Fibroblast of skin of right biceps (primary cell): ENCODE measurements at places on chromosomes 12 and 14.
A peak's percentile ranks its signal among the peaks of the same experiment; 100 is the strongest.

DNA sequence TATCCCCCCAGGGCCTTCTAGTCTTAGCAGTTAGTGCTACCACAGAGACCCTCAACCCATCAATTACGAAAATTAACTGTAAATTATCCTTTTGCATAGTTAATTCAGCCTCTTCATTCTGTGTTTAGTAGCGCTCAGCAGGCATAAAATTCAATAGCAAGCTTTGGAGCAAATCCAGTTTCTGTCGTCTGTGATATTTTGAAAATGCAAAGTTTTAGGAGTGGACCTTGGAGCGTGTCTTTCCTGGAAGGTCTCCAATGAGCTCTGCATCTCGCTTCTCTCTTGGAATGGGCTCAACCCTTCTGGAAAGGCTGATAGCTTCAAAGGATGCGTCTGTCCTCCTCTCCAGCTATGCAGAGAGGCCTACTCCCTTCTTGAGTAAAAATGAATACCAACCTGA is 222.9 kb downstream of the SLC15A4 start:
- no peak for DNase-seq

GRCh38 chr12:64603183-64603841 is 7.0 kb upstream of the RASSF3 start:
- DNase-seq: no peak

DNA sequence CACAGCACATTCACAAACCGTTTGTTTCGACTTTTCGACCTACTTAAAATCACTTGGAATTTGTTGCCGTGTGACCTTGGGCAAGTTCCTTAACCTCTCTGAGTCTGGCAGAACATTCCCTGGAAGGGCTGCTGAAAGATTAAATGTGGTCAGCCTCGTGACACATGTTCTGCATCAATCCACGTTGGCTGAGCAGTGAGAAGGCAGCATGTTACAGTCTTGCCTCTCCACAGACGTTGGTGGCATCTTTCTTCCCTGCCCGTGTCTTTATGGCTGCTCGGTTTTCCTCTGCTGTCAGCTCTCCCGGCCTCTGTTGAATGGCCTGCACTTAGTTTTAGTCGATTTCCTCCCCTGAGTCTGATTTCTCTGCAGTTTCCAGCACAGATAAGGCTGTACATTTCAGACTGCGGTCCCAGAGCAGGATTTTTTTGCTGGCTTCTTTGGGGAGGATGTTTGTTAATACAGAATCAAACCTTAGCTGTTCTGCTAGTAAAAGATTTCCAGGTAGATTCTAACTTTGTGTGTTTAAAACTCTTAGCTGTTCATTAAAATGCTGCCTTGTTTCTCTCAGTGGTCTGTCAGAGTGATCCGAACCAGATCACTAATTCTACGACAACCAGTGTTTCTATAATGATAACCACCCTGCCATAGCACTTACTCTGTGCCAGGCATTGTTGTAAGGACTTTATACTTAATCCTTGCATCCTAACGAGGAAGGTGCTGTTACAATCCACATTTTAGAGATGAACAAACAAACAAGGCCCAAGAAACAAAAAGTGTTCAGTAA is 217.1 kb downstream of the CHST11 start:
- peak; percentile 23 for DNase-seq

GRCh38 chr12:97134495-97134894 is 227.4 kb downstream of the NEDD1 start:
- no peak for DNase-seq

- DNase-seq: no peak
These were observed 38.2 kb upstream of the MAP3K9 start for GRCh38 chr14:70847406-70848090.

DNA sequence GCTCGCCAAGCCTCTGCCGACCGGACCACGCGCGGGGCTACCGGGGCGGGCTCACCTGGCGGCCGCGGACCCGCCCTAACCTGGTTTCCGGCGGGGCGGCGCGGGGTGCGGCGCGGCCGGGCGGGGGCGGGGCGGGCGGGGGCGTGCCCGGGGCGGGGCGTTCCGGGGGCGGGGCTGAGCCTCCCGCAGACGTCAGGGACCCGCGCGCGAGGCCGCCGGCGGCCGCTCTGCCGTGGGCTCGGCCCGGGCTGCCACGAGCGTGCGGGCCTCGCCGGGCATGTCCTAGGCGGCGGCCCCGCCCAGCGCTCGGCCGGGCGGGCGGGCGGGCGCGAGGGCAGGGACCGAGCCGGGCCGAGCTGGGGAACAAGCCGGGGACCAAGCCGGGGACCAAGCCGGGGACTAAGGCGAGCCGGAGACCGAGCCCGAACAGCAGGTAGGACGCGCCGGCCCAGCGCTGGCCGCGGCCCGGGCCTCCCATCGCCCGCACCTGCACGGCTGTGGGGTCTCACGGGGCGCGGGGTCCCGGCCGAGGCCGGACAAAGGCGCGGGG is at the start of gene CEP170B:
TSS of gene CEP170B (plus strand) at position 188 of the 550 bp plus-strand sequence. CDS start 3,183 bp downstream, outside the sequence.
- peak; percentile 27 for DNase-seq

GRCh38 chr14:98742001-98742400 is 530.0 kb downstream of the BCL11B start:
- DNase-seq: no peak

DNA sequence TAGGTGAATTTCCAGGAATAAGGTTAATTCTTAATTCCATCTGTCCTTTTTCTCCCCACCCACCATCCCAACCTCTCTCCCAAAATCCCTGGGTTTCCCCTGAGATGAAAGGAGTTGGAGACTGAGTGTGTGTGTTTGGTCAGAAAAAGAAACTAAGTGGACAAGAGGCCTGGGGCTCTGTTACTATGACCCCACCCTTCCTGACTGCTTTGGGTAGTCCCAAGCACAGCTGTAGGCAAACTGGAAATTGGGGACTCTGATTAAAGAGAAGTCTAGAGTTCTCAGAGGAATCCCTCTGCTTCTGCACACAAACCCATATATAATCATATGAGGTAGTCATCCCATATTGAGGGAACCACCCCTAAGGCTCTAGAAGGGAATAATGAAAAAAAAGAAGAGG is 7.0 kb upstream of the HOXC12 start:
- no peak for DNase-seq

- DNase-seq: no peak
These were observed 66.3 kb upstream of the EEA1 start for GRCh38 chr12:92995258-92995903.

DNA sequence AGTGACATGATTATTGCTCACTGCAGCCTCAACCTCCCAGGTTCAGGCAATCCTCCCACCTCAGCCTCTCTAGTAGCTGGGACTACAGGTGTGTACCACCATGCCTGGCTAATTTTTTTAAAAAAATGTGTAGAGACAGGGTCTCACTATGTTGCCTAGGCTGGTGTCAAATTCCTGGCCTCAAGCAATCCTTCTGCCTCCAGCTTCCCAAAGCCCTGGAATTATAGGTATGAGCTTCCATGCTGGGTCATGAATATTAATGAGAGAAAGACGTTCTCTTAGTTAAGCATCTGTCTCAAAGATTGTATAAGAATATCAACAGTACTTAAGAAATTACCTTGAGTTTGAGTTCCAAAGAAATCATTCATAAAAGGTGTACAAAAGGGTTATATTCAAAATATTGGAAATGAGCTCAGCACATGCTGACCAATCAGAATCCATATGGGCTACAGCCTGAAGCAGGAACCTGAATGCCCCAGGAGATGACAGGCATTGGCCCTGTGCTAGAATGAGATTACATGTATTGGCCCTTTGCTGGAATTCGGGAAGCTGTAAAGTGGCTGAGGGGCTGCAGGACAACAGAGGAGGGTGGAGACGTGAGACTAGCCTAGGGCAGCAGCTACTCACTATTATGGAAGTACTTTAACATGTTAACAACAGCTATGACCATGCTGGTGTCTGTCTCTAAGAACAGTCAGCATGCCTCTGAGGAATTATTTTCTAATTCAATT is 157.0 kb upstream of the CPNE8 start:
- no peak for DNase-seq

DNA sequence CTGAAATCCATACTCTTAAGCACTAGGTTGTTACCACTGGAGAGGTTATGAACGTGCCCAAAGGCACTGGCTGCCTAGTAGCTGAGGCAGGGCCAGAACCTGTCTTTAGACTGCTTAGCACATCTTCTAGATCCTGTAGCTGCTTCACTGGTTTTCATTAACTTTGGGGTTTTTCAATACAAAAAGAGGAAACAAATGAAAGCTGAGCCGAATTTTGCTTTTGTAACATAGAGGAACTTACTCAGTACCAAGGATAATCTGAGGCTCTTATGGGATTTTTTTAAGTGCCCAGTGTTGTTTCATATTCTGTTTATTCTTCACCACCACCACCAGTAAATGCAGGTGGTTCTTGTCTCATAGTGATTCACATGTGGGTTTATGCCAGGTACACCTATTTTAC is 396.1 kb downstream of the RAD51B start:
- DNase-seq: no peak

GRCh38 chr14:93720981-93721483 is 67.3 kb downstream of the PRIMA1 start:
- no peak for DNase-seq

GRCh38 chr12:7210642-7211151 is 21.2 kb downstream of the PEX5 start:
- no peak for DNase-seq

- DNase-seq: no peak
These were observed 6.2 kb upstream of the DDX55 start for GRCh38 chr12:123595729-123596128.

DNA sequence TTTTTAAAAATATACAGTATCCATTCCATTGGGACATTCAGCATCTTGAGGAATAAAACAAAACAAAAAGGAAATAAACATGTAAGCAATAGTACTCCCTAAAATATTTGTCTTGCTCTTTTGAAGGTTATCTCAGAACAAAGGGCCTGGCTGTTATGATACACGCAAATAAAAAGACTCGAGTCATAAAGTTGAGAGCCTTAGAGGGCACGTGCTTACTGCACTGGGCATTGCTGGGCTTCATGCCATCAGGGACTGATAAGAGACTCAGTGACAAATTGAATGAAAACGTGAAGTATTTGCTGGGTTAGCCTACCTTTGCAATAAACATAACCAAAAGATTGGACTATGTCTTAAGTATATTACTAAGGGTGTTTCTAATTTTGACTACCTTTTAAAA is 118.9 kb downstream of the SLC35F4 start:
- peak; percentile 13 for DNase-seq

GRCh38 chr14:53927171-53927570 is 29.5 kb downstream of the BMP4 start:
- DNase-seq: peak; percentile 53

DNA sequence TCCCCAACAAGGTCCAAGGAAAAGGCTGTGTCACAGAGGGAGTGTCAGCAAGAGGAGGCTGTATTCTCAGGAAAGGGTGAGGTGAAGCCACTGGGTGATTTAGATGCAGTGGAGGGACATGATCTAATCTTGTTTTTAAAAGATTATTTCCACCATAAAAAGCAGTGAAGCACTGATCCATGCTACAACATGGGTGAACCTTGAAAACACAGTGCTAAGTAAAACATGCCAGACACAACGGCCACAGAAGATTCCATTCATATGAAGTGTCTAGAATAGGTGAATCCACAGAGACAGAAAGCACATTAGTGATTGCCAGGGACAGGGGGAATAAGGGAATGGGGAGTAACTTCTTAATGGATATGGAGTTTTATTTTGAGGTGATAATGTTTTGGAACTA is 12.8 kb downstream of the RITA1 start:
- DNase-seq: peak; percentile 48

GRCh38 chr14:32205984-32206383 is 2.9 kb upstream of the RNU6-8 start:
- no peak for DNase-seq

GRCh38 chr12:130127532-130127911 is 34.7 kb upstream of the FZD10 start:
- no peak for DNase-seq

DNA sequence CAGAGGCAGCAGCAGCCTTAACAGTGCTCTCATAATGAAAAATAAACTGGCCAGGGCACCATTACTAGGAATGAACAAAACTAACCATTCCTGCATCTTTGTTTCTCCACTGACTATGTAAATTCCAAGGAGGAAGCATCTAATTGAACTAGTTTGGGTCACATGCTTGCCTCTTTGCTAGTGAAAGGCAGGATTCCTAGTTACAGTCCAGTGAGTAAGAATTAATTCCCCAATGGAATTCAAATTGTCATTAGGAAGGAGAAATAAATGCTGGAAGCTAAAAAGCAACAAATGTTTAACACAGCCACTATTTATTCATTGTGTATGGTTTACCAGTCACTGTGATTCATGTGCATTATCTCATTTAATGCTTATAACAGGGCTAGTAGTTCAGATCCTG is 316.0 kb downstream of the CCDC91 start:
- peak; percentile 48 for DNase-seq

- DNase-seq: peak; percentile 85
These were observed 4.3 kb upstream of the MYF6 start for GRCh38 chr12:80702889-80703805.

GRCh38 chr12:4943067-4943937 is 33.6 kb downstream of the KCNA1 start:
- no peak for DNase-seq

DNA sequence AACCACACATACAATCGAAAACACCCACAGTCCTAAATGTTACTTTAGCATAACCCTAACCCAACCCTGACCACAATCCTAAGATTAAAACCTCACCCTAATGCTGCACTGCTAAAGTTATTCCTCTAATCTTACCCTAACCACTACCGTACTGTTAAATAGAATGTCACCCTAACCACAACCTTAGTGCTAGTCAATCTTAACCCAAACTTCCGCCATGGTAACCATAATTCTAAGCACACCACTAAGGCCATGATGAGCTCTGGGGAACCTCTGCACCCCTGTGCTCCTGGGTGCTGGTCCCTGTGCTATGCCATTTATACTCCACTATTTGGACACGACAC is 38.0 kb downstream of the LTBP2 start:
- DNase-seq: no peak

DNA sequence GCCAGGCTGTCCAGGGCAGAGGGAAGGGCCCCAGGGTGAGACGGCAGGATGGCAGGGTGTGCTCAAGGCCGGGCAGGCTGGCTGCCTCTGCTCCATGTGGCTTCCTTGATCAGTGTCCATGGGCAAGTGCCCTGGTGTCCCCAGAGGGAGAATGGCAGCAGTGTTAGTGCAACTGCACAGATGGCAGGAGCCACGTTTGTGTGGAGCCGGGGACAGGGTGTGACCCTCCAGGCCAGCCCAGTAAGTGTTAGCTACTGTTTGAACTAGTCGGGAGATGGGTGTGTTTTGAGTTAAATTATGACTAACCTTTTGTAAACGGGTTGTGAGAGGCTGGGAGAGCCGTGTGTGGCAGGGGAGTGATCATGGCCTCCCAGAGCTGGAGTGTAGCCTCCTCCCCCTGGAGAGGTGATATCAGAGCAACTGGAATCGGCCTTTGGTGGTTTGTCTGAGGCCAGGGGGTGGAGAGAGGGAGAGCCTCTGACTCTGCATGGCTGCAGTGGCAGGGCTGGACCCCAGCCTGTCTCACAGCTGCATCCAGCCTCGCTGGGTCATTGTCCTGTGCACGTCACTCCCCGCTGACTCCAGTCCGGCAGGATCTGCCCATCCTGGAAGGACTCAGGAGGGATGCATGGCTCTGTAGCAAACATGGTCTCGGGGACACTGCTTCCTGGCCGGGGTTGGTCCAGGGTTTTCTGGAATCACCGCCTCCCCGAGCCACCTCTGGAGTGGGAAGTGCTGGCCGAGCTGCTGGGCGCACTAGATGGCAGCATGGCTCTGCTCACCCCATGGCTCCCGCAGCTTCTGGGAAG is 27.8 kb downstream of the AACS start:
- peak; percentile 33 for DNase-seq
